Mononuclear cell (primary cell): ENCODE measurements at places on chromosomes 1 and 21. TPM values are rescaled to one million over a fixed set of nuclear protein-coding genes. Genes with fewer than 3 reads are reported as not detected.

The LCE1A gene
- total RNA-seq: not detected

The KCNK1 gene
- 0.10 TPM for total RNA-seq

The TMIGD3 gene
- total RNA-seq: not detected

The C4BPA gene
- 0.10 TPM for total RNA-seq

The HENMT1 gene
- 6.3 TPM for total RNA-seq

The NR1I3 gene
- 0.31 TPM for total RNA-seq

The OR2T35 gene
- 0.42 TPM for total RNA-seq
